DMS153 (cell line): ENCODE measurements at places on chromosomes 5 and 9.

- no peak for DNase-seq
Measured at GRCh38 chr5:1521671-1522600, 1.8 kb downstream of the LPCAT1 start.

DNA sequence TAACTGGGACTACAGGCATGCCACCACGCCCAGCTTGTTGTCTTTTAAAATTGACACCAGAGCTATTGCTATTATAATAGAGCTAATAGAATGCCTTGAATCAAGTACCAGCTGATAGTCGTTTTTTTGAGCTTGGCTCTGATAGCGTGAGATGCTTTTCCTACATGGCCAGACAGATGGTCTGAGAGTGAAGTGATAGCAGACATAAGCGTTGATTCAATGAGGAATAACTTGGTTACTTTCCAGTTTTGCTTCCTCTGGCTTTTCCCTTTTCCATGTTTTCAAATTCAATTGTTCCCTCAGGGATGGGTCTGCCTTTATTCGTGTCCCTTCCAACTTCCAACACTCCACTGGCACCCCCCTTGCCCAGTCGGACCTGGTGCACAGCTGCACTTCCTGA is 15.4 kb downstream of the AGXT2 start:
- DNase-seq, result no peak

GRCh38 chr9:86324901-86325300 is 29.3 kb downstream of the TUT7 start:
- DNase-seq, result no peak

- DNase-seq, result no peak
Measured at GRCh38 chr9:130246126-130246525, 19.4 kb upstream of the HMCN2 start.

- no peak for DNase-seq
Measured at GRCh38 chr5:176768174-176768970, 42.0 kb upstream of the UNC5A start.
